Cerebellar nuclear complex (tissue), 1 donor: ENCODE measurements at places on chromosomes 1 and 21.

DNA sequence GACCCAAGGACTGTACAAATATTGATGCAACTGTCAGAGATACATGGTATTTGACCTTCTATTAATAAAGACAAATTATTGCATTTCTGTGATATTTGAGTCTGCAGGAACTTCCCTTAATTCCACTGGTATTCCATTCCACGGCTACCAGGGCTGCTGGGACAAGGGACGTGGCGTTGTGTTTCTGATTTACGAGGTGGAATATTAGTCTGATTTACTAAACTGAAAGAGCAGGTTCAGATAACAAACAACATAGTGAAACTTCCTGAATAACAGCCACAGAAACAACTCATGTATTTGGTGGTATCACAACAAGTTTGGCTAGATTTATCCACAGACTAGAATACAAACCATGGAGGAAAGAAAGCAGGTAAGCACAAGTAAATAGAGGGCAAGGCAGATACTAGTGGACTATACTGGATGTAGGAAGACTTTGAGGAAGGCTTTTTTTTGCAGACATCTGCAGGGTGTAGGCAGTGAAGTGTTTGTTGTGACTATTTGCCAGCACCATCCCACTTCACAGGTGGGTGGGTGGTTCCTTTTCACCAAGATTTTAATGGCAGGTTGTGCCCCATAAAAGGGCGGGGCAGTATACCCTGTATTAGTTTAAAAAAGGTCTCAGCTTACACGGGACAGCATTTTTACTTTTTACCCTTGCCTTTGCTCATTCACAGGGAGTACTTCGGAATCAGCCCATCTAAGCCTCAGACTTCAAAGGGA is 100.4 kb downstream of the FGGY start:
- no peak for DNase-seq

- DNase-seq: no peak
Observed at GRCh38 chr21:43720539-43721166, 1.7 kb downstream of the PDXK start.

DNA sequence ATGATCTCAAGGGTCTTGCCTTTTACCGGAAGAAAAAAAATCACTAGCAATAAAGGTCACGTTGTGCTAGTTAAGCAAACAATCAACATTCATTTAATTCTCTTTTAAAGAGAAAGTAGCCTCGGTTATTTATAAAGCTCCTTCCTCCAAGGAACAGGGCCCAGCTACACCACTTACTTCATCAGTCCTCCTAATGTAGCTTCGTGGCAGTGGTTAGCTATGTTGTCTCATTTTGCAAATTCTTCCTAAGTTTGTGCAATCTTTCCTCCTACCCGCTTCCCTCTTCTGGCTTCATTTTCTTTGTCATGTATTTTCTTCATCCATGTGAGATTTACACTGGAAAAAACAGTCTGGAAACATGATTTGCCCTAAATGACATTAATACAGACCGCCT is 554.2 kb downstream of the NUF2 start:
- DNase-seq: no peak

DNA sequence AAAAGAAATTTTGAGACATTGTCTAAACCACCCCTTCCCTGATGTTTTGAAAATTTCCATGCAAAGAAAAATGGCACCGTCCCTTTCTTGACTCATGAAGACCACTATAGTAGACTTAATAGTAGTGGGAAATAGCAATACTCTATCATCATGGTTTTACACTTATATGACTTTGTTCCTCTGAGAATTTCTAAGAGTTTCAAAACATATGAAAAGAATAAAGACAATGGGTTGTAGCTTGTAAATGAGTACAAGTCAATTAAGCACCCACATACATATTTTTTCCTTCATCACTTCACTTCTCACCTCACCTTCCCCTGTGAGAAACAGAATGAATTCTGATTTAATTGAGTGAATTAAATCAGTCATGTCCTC is 151.7 kb downstream of the LYPLAL1 start:
- DNase-seq: no peak

DNA sequence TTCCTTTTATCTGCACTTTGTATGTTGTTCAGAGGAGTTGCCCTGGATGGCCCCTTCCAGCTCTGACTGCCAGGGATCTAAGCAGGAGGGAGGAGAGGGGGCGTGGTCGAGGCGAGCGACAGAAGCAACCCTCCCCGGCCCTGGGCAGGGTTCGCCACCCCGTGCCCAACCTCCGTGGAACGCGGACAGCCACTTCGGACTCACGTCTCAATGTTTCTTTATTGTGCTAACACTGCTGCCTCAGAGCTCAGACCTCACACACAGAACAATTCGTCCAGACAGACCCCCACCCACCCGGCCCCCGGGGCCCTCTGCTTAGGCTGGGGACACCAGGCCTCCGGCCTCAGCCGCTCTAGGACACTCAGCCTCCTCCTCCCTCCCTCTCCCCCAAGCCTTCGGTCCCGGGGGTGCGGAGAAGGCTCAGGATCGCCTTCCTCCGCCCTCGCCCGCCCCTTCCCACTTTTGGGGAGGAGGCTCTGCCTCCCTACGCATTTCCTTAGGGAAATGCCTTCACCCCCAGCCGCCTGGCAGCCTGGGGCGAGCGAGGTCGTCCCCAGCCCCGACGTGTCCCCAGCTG is 8.3 kb downstream of the VSIG8 start:
- no peak for DNase-seq

- no peak for DNase-seq
Observed at GRCh38 chr1:218456444-218456843, 111.3 kb downstream of the TGFB2 start.

DNA sequence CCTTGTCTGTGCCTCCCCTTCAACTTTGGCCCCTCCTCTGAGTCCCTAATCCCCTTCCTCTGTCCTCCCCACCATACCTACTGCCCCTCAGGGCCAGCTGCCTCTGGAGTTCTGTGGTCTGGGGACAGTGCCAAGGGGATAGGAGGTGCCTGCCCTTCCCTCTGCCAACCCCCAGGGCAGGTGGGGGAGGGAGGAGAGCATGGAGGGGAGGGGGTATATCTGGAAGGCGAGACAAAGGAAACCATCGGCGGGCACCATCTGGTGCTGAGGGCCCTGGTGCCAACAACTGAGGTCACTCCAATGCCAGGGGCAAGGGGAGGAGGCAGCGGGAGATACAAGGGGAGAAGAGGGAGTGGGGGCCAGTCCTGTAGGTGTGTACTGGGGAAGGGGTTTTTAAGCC is 9.6 kb downstream of the RAB25 start:
- no peak for DNase-seq

- no peak for DNase-seq
Observed at GRCh38 chr21:41369105-41369919, 7.5 kb downstream of the MX2 start.

DNA sequence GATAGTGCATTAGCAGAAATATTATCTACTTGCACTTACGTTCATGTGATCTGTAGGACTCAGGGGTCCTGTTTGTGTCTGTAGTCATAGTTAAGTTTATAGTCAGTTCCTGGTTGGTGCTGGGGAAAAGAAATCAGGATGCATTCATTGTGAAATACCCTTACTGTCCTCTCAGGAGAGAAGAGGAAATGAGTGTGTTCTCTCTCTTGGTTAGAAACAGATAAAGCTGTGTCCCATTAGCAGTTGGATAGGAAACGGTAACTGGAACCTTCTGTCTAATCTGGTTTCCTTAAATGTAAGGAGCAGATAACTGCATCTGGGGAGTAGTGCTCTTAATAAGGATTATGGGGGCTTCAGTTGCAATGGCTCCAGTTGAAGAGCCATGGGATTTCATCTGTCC is 8.9 kb downstream of the SDCCAG8 start:
- DNase-seq: no peak

DNA sequence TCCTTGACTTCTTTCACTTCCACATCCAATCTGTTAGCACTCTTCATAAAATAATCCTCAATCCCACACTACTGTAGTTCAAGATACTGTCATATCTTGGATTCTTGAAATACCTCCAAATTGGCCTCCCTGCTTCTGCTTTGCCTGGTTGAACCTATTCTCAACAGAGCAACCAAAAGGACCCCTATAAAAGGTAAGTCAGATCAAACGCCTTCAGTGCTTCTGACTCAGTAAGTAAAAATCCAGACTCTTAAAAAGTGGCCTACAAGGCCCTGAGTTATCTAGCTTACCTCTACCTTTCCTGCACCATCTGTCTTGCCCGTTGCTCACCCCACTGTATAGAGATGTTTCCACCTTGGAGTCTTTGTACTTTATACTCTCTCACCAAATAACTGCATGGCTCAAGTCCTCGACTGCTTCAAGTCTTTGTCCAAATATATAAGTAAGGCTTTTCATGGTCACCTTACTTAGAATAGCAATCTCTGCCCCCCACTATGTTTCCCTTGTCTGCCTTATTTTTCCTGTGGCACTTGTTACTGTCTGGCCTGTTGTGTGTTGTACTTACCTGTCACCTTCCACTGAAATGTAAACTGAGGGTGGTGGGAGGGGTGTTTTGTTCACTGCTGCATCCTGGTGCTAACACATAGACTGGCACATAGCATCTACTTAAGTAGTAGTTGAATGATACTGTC is 5.1 kb upstream of the PIGV start:
- no peak for DNase-seq

GRCh38 chr21:43188181-43188580 is 19.4 kb downstream of the CRYAA start:
- no peak for DNase-seq

GRCh38 chr1:229047840-229048620 is 222.9 kb upstream of the RAB4A start:
- DNase-seq: no peak

- no peak for DNase-seq
Observed at GRCh38 chr21:33578959-33579542, 9.4 kb downstream of the DONSON start.

- DNase-seq: no peak
Observed at GRCh38 chr1:35386290-35386689, 117.8 kb downstream of the ZMYM4 start.

GRCh38 chr1:39915499-39916129 is 13.9 kb upstream of the MYCL start:
- DNase-seq: no peak

DNA sequence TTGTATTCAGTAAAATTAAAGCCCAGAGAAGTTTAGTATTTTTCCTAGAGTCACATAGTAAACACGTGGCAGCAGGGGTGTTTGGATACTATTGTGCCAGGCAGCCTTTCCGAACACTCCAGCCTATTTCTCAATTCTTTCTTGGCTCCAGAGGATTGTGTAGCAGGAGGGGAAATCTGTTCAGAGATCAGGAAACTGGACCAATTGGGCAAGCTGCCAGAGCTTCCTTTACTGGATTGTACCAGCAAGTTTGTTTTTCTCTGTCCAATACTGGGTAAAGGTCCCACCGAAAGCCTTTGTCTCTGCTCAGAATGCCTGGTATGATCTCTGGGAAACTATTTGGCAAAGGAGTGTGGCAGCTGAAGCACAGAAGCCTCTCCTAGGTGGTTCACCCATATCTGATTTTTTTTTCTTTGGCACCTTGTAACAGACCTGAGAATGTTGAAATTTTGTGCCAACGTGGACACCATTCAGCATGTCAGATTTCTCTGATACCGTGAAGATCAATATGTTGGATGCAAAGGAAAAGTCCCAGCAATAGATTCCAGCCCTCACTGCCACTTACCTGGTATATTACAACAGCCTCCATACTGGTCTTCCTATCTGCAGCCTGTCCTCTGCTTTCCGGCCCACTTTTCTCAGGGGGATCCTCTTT is 126.2 kb downstream of the FGGY start:
- DNase-seq: peak; percentile 47

GRCh38 chr1:36966242-36966641 is 68.1 kb downstream of the GRIK3 start:
- no peak for DNase-seq

DNA sequence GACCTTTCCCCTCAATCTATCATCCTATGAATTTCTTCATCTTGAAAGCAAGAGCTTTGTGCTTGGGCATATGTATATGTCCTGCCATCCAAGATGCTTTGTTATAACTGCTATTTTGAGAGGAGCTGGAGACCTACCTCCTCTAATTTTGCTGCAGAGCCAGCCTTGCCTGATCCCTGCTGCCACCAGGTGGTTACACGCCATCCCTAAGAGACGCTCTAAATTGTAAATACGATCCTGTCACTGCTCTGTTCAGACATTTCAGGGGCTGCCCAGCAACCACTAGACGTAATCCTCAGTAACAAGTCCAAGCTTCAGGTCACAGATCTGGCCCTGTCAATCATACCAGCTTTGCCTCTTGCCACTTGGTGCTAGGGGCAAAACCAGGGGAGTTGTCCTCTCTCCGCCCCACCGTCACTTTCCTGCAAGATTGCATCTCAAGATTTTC is 32.9 kb downstream of the GPA33 start:
- peak; percentile 67 for DNase-seq

GRCh38 chr1:17276568-17276967 is 27.7 kb downstream of the PADI3 start:
- DNase-seq: no peak

DNA sequence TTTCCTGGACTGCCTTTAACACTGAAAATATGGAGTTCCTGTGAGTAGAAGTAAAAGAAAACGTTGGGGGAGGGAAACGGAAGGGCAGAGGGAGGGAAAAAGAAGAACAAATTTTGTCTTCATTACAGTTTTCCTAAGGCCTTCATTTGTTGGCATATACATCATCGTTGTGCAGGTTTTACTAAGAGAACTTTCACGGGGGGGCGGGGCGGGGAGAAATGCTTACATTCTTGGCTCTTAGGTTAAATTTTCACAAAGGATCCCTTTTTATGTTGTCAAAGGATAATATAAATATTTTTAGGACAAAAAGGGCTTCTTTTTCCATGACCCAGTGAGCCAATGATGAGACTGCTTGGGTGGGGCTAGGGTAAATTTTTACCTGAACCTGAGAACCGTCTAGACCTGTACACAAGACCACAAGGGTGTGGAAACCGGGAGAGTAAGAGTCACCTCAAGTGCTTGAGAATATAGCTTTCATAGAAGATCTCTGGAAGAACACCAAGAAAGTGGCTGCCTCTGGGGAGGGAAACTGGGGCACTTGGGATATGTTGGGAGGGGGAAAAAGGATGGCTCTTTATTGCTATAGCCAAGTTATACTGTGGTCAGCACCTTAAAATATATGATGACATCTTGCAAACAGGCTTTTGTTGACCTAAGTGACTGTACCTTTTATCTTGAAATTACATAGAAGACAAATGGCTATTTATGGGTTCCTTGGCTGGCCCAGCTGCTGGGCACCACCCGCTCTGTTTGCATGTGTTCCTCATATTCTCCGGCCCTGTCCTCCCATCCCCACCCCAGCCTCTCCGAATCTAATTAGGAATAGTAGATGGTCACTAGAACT is 2.0 kb upstream of the UTP25 start:
- DNase-seq: no peak

- DNase-seq: no peak
Observed at GRCh38 chr1:911875-912739, 11.6 kb upstream of the SAMD11 start.

DNA sequence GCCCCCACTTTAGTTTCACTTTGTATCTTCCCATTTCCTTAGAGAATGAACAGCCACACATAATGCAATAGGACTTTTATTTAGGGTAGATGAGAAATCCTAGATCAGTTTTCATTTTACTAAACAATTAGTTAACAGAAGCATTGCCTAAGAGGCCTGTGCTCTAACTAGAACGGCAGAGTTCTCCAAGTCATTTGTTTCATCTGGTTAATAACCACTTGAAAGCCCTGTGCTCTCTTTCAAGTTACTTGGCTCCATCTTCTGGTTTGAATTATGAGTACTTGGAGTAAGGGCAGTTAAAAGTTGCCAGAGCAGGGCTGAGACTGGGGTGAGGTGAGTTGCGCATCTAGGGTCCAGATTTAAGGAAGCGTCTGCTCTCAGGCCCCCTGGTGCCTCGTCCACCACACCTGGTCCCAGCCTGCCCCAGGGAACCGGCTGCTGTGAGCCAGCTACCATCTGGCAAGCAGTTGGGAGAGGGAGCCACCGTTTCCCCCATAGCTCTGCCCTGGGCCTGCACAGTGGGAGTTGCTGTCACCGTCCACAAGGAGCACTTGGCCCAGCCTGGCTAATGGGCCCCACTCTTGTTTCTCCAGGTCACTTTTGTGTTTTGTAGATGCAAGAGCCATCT is 18.1 kb upstream of the SLC44A3 start:
- DNase-seq: no peak
